DMS53 (cell line): ENCODE measurements at places on chromosomes 1 and 21.
A peak's percentile ranks its signal among the peaks of the same experiment; 100 is the strongest.

DNA sequence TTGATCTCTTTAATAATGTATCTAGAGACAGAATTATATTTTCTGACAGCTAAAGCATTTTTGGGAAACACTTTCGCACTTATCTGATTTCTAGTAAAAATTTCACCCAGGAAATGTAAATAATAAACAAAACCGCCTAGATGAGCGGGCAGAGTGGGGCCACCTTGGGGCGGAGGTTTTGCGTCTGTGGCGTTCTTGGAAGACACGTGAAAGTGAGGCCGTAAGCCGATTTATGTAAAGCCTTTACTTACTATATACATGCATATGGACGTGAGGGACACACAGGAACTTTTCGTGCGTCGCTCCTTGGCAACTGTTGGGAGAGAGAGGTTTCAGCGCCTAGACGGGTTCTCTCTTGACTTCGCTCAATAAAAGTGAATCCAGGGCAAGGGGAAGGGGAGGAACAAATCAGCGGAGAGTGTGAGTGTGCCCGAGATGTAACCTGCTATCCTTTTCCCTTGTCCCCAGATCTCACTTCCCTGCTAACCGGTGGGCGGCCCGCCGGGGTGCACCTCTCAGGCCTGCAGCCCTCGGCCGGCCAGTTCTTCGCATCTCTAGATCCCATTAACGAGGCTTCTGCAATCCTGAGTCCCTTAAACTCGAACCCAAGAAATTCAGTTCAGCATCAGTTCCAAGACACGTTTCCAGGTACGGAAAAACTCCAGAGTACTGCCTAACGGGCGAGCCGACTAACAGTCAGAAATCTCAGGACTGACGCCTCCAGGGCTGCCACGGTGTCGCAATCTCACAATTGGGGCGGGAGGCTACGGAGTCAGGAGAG lies 1.7 kb downstream of the HLX start:
- peak; percentile 62 for DNase-seq

DNA sequence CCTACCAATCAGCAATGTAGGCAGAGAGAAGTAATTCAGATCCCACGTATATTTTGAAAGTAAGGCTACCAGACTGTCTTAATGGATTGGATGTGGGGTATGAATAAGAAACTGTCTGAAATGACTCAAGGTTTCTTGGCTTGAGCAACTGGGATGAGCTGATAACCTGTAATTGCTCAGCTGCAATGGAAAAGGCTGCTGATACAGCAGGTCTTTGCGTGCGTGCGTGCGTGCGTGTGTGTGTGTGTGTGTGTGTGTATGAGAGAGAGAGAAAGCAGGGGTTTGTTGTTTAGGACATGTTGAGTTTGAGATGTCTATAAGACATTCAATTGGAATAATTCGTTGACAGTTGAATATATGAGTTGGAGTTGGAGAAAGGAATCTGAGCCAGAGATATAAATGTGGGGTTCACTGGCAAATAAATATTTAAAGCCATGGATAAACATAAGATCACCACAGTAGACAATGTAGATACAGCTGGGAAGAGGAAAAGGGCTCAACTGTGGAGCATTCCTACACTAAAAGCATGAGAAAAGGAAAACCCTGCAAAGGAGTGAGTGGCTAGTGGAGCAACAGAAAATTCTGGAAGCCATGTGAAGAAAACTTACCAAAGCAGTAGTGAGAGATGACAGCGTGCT lies 72.9 kb downstream of the UCHL5 start:
- DNase-seq, result no peak

GRCh38 chr1:244841273-244841927 lies 5.9 kb downstream of the COX20 start:
- DNase-seq, result no peak

DNA sequence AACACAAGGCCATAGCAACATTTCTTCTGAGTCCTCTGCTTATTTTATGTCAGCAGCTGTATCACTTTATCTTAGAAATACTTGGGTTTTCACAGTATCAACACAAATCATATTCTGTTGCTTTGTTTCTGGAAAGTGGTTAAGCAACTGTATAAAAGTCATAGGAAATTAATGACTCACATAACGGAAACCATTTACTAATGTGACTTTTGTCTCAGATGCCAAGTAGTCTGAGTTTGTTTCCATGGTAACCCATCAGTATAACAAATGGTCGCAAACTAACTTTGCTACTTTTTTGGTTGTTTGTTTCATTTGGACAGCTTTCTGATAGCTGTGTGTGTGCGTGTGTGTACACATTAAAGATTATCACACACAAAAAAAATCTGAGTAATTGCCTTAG lies 31.1 kb downstream of the EEIG2 start:
- DNase-seq, result no peak

GRCh38 chr21:45962531-45963231 lies 18.9 kb upstream of the COL6A1 start:
- no peak for DNase-seq

- no peak for DNase-seq
These were observed 55.0 kb downstream of the ALG14 start for GRCh38 chr1:95017775-95018174.

DNA sequence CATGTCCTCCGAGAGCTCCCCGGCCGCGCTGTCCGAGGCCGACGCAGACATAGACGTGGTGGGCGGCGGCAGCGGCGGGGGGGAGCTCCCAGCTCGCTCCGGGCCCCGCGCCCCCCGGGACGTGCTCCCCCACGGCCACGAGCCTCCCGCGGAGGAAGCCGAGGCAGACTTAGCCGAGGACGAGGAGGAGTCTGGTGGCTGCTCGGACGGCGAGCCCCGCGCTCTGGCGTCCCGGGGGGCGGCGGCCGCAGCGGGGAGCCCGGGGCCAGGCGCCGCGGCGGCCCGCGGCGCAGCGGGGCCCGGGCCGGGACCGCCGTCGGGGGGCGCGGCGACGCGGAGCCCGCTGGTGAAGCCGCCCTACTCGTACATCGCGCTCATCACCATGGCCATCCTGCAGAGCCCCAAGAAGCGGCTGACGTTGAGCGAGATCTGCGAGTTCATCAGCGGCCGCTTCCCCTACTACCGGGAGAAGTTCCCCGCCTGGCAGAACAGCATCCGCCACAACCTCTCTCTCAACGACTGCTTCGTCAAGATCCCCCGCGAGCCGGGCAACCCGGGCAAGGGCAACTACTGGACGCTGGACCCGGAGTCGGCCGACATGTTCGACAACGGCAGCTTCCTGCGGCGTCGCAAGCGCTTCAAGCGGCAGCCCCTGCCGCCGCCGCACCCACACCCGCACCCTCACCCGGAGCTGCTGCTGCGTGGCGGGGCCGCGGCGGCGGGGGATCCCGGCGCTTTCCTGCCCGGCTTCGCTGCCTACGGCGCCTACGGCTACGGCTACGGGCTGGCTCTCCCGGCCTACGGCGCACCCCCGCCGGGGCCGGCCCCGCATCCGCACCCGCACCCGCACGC lies 547 bp downstream of the FOXD2 start:
- peak; percentile 72 for DNase-seq

GRCh38 chr1:237634922-237635321 lies 255.8 kb downstream of the ZP4 start:
- no peak for DNase-seq

GRCh38 chr1:234561319-234561718 lies 48.7 kb downstream of the IRF2BP2 start:
- no peak for DNase-seq

DNA sequence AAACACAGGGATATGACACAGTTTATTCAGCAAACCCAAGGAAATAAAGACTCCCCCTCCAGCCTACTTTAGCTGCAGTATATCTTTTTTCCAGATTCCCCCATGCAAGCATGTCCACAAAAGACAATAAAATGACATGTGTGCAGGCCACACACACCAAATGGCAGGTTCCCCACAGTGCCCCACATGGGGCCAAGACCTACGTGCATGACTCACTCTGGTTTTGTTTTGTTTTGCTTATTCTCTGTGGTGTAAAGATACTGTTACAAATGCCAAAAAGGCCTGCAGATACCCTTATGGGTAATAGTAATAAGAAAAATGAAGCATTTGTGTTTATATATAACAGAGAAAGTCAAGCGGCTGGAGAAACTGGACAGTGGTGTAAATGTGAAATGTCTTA lies 71.6 kb downstream of the RD3 start:
- DNase-seq, result peak; percentile 6

DNA sequence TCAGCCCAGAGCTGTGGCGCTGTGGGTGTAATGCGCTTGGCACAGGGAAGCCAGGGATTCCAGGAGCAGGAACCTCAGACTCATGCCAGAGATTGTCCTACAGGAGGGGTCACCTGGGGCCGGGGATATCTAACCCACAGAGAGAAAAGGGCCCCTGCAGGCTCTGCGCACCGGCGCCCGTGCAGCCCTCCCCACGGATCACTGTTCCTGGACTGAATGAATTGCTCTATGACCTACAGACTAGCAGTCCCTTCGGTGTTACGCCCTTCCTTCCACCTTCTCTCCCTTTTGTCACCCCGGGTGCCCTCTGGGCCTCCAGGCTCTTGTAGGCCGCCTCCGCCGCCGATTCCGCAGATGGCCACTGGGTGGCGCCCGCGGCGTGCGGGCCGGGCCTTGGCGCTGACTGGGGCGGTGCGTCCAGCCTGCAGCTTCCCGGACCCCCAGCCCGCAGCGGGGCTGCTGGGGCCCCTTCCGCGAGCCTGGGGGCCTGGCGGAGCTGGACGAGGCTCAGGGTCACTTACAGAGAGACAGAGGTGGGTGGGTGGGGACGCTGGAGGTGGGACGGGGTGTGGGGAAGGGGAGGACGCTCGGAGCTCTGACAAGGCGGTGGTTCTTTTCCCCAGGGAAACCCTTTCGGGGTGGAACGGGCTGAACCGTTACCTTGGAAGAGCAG lies 101.3 kb downstream of the IER5 start:
- DNase-seq, result peak; percentile 80

DNA sequence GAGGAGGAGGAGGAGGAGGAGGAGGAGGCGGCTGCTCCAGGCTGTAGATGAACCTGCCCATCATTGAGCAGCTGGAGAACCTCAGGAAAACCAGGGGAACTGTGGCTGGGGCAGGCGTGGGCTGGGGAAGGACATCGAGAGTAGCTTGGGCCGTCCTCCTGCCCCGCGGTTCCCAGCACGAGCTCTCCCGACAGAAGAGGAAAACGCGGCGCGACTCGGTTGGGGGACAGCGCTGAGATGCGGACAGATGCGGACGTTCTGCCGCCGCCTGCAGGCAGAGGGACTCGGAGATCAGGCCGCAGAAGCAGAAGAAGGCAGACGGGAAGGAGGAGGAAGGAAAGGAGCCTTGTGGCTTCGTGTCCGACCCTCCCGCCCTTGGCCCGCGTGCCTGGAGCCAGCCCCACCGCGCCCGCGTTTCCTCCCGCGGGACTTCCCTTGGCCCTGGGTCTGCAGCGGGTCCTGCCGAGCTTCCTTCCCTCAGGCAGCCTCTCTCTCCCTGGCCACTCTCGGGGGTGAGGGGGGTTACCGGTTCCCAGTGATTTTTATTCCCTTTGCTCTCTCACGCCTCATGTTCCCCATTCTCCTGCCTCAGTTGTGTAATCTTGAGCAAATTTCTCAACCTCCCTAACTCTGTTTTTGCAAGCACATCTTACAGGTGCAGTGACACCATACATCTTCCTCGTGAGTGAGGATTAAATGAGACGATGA lies 1.7 kb upstream of the TNFRSF9 start:
- peak; percentile 51 for DNase-seq

DNA sequence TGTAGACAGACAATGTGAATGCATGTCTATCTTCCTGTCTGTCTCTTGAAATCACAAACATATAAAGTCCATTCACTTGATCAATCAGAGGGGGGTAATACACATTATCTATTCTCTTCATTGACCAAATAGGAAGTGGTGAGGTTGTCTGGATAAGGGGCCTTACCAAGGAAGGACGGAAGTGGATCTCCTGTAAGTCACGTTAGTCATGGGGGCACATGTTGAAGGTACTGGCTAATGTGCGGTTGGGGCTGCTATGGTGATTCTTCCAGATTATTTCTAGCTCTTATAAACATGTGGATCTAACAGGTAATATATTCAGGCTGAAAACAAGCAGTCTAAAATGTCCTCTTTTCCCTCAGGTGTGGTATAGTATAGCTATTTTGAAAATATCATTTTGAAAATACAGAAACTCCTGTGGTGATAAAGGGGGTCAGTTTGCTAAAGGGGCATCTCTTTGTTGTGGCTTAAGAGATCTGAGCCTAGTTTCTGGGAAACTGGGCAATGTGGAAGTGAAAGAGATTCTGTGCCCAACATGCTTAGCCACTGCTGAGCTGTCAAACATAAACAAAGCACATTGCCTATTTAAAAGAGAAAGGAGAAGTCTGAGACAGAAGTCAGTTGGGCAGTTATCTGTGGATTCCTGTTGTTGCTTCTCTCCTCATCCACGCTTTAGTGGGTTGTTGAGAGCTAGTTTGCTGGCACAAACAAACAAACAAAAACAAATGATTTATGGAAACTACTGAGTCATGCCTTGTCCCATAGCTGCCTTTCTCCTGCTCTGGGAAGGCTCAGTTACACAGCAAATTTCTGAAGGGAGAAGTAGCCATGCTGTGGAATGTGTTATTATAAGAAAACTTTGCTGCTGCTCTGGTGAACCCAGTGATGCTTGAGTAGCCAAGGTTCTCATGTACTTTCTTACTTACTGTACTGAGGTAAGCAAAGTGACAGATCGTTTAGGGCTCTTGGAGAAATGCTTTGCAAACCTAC lies 166.9 kb downstream of the HLX start:
- DNase-seq, result no peak

DNA sequence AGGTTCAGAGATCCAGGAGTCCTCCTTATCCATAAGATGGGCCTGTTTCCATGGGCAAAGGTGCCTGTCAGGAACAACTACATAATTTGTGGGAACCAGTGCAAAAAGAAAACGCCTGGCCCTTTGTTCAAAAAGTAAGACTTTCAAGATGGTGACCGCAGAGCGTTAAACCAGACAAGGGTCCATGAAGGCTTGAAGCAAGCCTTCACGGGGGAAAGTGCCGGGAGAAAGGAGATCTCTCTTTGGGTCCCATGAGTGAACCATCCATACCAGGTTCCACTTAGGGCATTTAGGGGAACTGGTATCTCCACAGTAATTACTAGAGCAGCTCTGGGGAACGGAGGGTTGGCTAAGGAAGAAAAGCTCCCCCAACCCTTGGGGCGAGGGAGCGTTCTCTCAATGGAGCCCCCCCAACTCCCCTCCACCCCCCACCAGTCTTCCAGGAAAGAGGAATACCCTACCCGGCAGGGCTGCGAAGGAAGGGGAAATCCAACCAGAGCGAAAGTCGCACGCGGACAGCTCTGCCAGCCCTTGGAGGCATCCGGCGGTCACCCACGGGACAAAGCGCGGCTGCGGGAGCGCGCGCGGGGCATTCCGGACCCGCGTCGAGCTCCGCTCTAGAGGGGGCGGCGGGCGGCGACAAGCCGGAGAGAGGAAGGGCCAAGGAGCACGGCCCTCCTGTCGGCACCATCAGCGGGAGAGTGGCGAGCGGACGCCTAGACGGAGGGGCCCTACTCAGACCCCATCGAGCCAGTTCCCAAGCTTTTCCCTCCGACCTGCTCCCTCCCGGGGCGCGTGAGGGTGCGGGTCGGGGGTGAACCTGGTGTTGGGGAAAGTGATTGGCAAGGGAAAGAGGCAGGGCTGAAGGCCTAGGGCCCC lies 687 bp upstream of the RASSF5 start:
- DNase-seq, result peak; percentile 56

GRCh38 chr1:215219372-215219771 lies 136.8 kb downstream of the KCNK2 start:
- no peak for DNase-seq

- DNase-seq, result no peak
These were observed 26.3 kb upstream of the PTGFR start for GRCh38 chr1:78464449-78464891.

GRCh38 chr1:157958263-157958662 lies 35.2 kb upstream of the KIRREL1 start:
- DNase-seq, result no peak
